ENCODE measurements at places on chromosomes 13 and 19.

GRCh38 chr19:1274852-1275259 is 474 bp upstream of the FAM174C start:
- no peak for DNase-seq

DNA sequence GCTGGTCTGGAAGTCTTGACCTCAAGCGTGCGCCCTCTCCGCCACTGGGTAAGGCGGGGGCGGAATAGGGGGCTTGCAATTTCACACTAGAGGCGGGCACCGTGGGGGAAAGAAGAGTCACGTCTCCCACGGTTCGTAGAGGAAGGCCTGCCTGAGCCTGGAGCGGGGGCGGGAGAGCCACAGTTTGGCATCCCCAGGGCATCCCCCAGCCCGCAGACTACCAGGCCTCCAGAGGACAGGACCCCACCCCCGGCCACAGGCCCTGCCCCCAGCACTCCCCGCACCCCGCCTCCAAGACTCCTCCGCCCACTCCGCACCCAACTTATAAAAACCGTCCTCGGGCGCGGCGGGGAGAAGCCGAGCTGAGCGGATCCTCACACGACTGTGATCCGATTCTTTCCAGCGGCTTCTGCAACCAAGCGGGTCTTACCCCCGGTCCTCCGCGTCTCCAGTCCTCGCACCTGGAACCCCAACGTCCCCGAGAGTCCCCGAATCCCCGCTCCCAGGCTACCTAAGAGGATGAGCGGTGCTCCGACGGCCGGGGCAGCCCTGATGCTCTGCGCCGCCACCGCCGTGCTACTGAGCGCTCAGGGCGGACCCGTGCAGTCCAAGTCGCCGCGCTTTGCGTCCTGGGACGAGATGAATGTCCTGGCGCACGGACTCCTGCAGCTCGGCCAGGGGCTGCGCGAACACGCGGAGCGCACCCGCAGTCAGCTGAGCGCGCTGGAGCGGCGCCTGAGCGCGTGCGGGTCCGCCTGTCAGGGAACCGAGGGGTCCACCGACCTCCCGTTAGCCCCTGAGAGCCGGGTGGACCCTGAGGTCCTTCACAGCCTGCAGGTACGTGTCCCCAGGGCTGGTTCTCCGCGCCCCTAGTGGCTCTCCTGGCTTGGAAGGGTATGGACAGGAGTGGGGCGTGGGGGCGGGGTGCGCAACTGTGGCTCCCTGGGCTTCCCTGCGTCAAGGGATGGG is at the start of gene ANGPTL4:
ANGPTL4 (plus strand) TSS at position 353 of the 969 bp plus-strand sequence; CDS start at position 520, 167 bp downstream.
- DNase-seq = no peak

DNA sequence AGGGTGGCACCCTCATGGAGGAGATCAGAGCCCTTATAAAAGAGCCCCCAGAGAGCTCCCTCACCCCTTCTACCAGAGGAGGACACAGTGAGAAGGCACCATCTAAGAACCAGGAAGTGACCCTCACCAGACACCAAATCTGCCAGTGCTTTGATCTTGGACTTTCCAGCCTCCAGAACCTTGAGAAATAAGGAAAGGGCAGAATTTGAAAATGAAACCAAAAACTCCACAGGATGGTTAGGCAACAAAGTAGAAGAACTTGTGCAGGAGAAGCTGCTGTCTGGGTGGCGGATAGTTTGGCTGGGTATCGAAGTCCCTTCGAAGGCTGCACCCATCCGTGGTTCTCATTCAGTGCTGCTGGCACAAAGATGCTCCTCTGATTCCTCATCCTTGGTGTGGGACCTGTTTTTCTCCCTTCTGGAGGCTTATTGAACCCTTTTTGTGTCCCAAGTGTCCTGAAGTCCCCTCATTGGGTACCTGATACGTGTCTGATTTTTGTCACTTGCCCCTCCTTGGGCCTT is 130.8 kb downstream of the KDM4B start:
- no peak for DNase-seq

- DNase-seq = no peak
Observed at GRCh38 chr13:27599845-27600553, 20.3 kb downstream of the LNX2 start.

- DNase-seq = no peak
Observed at GRCh38 chr13:31421756-31422155, 222.0 kb downstream of the B3GLCT start.

GRCh38 chr13:99985886-99986527 is 4.4 kb downstream of the ZIC2 start:
- DNase-seq = no peak

DNA sequence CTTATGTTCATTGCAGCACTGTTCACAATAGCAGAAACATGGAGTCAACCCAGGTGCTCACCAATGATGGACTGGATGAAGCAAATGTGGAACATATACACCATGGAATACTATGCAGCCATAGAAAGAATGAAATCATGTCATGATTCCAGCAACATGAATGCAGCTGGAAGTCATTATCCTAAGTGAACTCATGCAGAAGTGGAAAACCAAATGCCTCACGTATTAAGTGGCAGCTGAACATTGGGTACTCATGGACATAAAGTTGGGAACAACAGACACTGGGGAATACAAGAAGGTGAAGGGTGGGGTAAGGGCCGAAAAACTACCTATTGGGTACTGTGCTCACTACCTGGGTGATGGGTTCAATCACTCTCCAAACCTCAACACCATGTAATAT is 915.9 kb downstream of the UQCRFS1 start:
- no peak for DNase-seq

- DNase-seq = no peak
Observed at GRCh38 chr13:113211774-113212173, 2.4 kb downstream of the CUL4A start.

- DNase-seq = no peak
Observed at GRCh38 chr13:19052180-19052579, 129.4 kb downstream of the TUBA3C start.

GRCh38 chr13:30329009-30329585 is 21.7 kb upstream of the KATNAL1 start:
- no peak for DNase-seq

Measured in D721Med (cell line).